ENCODE measurements at places on chromosomes 4 and X.

- DNase-seq = peak; percentile 17
Measured at GRCh38 chrX:73847991-73848390, 285.0 kb downstream of the CHIC1 start.

DNA sequence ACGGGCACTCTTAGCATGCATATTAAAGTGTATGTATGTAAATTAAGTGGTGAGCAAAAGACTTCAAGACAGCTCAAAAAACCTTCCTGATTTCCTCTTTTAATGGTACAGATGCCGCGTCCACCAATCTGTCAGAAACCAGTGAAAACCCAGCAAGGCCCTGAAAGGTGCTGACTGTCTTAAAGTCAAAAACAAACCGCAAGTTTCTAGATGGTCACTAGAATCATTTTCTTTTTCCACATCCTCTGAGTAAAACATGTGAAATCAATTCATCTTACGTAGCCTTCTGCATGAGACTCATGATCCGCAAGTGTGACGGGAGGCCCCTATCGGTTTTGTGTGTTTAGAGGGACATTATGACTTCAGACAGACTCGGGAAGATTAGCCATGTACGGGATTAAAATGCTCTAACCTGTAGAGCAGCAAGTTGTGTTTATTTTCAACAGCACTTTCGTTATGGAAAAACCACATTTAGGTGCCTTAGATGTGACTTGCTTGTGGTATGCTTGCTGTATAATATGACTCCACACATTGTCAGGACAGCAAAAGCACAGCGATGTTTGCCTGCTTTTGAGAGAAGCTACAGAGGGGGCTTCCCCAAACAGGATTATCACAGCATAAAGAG is 88.2 kb upstream of the STS start:
- DNase-seq = no peak

DNA sequence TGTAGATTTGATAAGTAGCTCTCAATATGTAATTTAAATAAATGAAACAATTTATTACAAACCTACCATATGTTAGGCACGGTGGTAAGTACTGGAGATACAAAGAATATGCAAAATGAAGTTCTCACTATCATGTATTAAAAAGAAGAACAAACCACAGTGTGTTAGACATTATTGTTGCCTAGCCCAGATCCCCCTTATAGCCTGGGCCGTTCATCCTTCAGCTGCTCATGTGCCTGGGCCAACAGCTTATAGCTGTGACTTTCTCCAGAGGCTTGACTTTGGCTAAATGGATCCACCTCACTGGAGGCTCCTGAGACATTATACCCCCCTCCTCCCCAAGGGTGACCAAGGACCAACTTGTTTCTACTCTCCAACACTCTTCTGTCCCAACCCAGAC is 29.8 kb upstream of the CCNG2 start:
- peak; percentile 20 for DNase-seq

GRCh38 chr4:135824759-135825296 is 1623.2 kb upstream of the PABPC4L start:
- no peak for DNase-seq

DNA sequence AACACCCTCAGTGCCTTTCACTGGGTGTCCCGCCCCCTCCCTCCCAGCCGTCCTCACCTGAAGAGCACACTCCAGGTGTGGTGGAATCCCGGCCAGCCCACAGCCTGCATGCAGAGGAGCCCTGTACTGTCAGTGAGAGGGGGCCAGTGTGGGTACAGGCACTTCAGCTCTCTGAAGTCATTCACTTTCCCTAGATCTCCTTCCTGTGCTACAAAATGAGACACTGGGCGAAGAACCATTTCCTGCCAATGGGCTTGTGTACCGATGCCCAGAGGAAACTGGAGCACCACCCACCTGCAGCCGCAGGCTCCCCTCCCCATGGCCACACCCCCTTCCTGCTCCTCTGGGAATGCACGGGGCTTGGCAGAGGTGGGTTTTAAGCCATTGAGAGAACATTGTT is 73.9 kb upstream of the C4orf50 start:
- DNase-seq = no peak

- DNase-seq = no peak
Measured at GRCh38 chr4:8777320-8778196, 94.1 kb downstream of the HMX1 start.

- DNase-seq = no peak
Measured at GRCh38 chrX:68824152-68824433, 4.7 kb upstream of the EFNB1 start.

All from NB4 (cell line).